Omental fat pad (tissue), 4 donors: ENCODE measurements at places on chromosomes 4 and X.

- DNase-seq, result no peak
Observed at GRCh38 chr4:152848508-152848907, 68.8 kb downstream of the ARFIP1 start.

DNA sequence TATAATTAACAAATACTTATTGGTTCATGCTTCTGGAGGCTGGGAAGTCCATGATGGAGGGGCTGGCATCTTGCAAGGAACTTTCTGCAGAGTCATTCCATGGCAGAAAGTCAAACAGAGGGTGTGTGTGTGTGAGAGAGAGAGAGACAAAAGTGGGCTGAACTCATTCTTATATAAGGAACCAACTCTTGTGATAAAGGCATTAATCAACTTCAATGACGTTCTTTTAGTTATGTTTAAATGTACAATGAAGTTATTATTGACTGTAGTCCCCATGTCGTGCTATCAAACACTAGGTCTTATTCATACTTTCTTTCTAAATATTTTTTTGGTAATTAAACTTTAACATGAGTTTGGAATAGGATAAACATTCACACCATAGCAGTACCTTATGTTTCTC is 1408.8 kb downstream of the STIM2 start:
- no peak for DNase-seq

DNA sequence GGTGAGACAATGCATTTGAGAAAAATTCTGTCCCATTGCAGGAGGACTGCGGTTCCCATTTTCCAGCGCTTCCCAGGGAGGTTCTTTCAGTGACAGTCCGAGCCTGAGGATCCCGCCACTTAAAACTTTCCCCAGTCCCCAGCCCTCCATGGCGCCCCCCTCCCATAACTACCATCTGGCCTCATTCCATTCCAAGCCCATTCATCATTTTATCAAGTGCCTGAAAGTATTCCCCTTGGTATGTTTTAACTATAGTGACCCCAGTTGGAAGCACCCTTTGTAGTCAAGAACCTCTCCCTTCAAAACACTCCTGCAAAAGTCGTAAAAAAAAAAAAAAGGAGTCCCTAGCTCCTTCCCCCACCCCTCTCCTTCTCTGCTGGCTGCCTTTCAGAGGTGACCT is 1.2 kb downstream of the RASL11B start:
- no peak for DNase-seq

DNA sequence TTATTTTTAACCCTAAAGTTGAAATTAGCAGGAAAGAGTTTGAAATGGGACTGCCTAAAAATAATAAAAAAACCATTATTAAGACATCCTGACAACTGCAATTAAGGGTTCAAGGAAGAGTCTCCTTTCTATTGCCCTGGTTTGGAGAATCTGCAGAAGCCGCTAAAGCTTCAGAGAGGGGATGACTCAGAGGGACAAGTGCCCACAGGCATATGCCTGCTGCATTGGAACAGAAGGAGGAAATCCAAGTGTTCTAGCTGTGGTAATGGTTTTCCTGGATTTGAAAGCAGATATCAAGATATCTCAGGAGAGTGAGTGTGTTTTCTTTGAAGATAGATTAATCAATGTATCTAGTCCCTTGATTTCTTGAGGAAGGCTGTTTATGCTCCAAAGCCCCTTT is 235.1 kb upstream of the TAPT1 start:
- no peak for DNase-seq

- DNase-seq, result no peak
Observed at GRCh38 chr4:6278801-6279197, 9.1 kb downstream of the WFS1 start.

DNA sequence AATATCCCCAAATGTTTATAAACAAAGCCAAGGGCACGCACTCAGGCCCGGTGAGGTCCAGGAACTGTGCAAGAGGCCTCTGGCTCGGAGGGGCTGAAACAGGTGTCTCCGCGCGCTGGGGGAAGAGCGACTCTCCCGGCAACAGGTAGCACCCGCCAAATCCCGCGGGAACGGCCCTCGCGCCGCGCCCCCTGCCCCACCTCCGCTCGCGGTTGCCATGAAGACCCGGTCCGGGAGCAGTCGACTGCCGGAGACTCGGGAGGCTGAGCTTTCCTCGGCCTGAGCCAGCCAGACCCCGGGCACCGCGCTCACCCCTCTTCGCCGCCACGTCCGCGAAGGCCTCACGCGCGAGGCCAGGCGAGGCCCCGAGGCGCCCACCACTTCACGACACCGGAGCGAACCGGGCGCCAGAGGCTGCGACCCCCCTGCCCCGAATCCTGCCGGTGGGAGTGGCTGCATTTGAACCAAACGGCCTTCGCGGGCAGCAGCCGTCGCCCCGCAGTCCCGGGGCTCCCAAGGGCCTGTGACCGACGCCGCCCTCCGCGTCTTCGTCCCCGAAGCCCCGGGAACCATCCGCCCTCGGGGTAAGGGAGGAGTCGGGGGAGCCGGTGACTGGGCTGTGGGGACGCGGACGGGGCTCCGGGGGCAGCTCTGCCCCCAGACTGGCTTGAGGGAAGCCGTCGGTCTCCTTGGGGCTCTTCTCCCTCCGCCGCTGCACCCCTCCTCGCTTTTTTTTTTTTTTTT is at the start of gene NSUN7:
NSUN7 (plus strand) TSS at position 239 of the 744 bp plus-strand sequence. CDS start 739 bp downstream, outside the sequence.
- DNase-seq, result no peak

GRCh38 chr4:79540143-79540542 is 132.1 kb upstream of the GK2 start:
- no peak for DNase-seq

GRCh38 chr4:40335525-40335894 is 377 bp downstream of the CHRNA9 start:
- no peak for DNase-seq

- no peak for DNase-seq
Observed at GRCh38 chr4:84915396-84915780, 51.1 kb downstream of the WDFY3 start.

- no peak for DNase-seq
Observed at GRCh38 chr4:83390944-83391343, 56.3 kb upstream of the HPSE start.

GRCh38 chr4:5469151-5469775 is 239.1 kb downstream of the EVC2 start:
- DNase-seq, result no peak

- DNase-seq, result no peak
Observed at GRCh38 chr4:6929812-6930464, 20.3 kb downstream of the TBC1D14 start.

GRCh38 chrX:46873746-46874145 is 36.9 kb downstream of the RP2 start:
- DNase-seq, result no peak

DNA sequence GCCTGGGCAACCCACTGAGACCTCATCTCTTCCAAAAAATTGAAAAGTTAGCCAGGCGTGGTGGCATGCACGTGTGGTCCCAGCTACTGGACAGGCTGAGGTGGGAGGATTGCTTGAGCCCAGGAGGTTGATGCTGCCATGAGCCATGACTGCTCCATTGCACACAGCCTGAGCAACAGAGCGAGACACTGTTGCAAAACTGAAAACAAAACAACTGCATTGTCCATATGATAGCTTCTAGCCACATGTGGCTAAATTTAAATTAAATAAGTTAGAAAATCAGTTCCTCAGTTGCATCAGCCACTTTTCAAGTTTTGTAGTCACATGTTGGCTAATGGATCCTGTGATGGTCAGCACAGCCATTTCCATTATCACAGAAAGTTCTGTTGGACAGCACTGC is 67.9 kb downstream of the GAB1 start:
- DNase-seq, result no peak

GRCh38 chr4:23860919-23861318 is 28.9 kb downstream of the PPARGC1A start:
- no peak for DNase-seq

DNA sequence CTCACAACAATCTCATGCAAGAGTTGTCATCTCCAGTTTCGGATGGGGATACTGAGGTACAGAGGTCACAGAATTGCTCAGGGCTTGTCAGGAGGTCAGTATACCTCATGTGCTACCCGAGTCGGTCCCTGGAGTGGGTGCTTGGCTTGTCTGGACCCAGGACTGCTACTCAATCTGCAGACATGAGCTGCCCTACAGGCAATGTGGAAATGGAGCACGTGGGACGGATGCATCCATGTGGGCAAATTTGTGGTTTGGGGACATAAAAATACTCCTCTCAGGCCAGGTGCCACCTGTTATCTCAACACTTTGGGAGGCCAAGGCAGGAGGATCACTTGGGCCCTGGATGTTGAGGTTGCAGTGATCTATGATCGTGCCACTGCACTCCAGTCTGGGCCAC is 15.8 kb downstream of the USP11 start:
- no peak for DNase-seq

- peak; percentile 35 for DNase-seq
Observed at GRCh38 chr4:140151699-140152012, 2.3 kb downstream of the MAML3 start.

DNA sequence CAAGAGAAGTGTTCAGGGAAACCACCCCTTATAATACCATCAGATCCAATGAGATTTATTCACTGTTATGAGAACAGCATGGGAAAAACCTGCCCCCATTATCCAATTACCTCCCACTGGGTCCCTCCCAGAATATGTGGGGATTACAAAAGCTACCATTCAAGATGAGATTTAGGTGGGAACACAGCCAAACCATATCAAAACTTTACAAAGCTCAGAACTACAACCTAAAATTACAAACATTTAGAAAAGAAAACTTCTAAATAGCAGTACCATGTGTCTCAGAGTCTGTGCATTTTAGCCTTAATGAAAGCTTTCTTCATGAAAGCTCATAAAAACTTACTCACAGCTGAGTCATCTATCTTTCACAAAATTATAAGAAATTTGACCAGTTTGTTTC is 1442.8 kb upstream of the PCDH7 start:
- DNase-seq, result no peak

- peak; percentile 22 for DNase-seq
Observed at GRCh38 chr4:47032405-47033106, 1.2 kb downstream of the GABRB1 start.

DNA sequence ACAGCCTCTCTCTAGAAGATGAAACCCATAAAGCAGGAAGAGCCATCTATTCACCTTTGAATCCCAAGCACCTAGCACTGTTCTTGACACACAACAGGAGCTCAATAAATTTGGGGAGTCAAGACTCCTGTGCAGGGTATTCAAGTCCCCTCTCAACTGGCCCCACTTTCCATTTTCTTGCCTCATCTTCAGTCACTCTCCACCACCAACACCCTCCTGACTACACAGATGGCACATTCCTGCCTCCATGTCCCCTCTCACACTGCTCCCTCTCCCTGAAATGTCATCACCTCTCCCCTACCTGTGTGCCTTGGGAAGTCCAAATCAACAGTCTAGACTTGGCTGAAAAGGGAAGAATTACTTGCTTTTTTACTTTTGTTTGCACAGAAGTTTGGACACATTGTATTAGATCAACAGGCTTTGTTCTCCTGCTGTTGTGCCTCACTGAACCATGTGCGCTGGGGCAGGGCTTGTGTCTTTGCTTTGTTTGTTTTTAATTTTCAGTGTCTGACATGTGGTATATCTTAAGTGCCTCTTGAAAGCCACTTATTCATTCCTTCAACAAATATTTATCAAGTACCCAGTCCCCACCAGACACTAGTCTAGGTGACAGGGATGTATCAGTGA is 85.1 kb downstream of the APBB2 start:
- DNase-seq, result no peak

- DNase-seq, result no peak
Observed at GRCh38 chrX:10195947-10196346, 39.2 kb downstream of the CLCN4 start.

DNA sequence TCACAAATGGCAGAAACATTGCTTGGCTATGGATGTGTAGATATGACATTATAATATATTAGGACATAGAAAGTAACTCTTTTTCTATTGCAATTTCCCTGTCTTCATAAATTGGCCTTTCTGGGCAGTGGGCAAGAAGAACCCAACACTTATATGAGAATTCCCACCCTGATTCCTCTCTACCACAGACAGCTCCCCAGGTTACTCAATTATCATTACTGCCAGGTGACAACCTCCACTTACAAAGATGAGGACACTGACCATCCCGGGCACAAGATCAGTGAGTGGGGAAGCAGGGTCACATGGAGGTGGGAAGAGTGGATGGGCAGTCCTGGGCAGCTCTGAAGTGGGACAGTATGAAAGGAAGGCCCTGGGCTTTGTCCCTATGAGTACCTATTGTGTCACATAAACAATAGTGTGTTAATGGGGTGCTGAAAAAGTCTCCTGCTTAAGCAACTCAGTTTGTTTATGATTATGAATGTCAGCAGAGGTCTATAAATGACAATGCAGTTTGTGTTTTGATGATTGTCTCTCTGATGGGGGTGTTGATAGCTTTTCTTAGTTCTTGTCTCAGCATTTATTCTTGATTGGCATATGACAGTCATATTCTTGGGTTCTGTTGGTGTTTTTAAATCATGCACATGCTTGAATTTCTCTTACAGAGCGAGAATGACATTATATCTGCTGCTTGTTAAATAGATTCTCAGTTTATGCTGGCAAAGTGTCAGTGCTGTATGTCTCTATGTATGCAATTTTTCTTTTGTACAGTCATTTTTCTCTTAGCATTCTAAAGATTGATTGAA is 99.9 kb downstream of the SLIT2 start:
- no peak for DNase-seq

DNA sequence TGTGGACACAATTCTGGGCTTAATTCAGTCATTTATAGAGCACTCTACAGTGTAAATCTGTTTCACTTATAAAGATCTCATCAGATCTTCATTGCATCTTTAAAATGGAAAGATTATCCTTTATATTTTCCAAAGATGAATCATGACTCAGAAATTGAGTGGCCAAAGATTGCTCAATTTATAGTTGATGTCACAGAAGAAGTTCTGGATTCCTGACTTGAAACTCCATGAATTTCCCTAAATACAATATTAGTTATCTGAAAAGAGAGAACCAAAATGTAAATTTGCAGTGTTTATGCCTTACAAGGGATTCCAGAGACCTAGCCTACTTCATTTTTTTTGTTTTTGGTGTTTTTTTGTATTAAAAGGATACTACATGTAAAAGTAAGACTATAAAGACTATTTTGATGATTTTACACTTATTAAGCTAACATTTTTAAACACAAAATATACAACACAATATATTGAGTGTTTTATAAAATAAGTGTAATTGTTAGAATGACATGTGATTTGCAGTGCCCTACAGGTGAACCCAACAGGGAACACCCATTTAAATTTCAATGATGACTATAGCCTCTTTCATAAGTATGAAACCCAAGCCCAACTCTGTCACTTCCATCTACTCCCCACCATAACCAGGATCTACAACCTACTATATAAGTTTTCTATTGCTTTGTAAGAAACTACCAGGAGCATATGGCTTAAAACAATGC is 183.5 kb downstream of the PCDH7 start:
- DNase-seq, result no peak

DNA sequence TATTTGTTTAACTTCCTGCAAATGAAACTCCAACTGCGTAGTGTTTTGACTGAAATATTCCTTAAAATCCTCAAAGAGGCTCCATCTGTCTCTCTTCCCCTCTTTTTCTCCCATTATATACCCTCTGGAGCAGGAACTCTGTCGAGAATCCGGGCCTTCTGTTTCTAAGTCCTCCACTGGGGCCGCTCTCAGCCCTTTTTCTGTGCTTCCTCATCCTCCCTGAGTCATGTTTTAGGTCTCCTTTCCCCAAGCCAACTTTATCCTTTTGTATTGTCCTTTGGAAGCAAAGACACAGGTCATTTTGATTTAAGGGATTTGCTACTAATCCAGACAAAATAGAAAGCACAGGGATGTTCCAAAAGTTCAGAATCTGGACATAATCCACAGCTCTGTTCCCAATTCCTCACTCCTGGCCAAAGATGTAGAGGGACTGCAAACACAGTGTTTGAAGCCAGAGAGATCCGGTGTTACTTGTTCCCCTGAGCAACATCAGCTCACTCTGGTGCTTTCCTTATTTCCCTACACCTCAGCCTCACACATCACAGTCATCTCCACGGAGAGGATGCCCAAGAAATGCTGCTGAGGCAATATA is 131.0 kb upstream of the KLF3 start:
- DNase-seq, result no peak

- no peak for DNase-seq
Observed at GRCh38 chr4:112813790-112814189, 176.8 kb downstream of the LARP7 start.
